Right hindlimb (tissue), 1 donor: ENCODE measurements at places on chromosomes 7 and 10.
A peak's percentile ranks its signal among the peaks of the same experiment; 100 is the strongest.

GRCh38 chr10:51879238-51879637 is 179.8 kb upstream of the CSTF2T start:
- DNase-seq = peak; percentile 26

GRCh38 chr10:33697016-33697415 is 362.5 kb upstream of the NRP1 start:
- no peak for DNase-seq

DNA sequence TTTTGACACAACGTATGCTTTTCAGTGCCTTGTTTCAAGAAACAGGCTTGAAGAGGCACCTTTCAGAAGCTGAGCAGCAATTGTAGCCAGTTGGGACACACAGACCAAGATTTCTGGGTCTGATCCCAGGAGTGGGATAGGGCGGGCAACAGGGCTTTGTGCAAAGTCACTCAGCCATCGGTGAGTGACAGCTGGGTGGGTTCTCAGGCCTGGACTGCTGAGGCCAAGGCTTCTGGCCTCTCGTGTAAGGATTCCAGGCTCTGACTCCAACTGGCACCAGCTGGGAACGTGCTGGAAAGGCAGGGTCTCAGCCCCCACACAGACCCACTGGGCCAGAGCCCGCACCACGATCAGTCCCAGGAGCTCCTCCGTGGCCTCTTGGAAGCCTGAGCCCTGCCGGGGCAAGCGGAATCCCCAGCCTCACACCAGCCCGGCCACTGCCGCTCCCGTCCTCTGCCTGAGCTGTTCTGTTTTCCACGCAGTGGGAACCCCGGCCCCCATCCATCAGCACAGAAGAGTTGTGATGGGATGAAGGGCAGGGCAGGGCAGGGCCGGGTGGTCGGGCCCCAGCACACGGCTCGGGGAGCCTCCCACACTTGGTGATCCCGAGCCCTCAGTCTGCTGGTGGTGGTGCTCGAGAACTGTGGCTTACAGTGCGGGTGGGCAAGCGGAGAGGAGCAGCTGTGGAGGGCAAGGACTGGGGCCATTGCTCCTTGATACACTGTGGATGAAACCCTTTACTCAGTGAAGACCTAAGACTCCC is 46.8 kb downstream of the VIPR2 start:
- no peak for DNase-seq

DNA sequence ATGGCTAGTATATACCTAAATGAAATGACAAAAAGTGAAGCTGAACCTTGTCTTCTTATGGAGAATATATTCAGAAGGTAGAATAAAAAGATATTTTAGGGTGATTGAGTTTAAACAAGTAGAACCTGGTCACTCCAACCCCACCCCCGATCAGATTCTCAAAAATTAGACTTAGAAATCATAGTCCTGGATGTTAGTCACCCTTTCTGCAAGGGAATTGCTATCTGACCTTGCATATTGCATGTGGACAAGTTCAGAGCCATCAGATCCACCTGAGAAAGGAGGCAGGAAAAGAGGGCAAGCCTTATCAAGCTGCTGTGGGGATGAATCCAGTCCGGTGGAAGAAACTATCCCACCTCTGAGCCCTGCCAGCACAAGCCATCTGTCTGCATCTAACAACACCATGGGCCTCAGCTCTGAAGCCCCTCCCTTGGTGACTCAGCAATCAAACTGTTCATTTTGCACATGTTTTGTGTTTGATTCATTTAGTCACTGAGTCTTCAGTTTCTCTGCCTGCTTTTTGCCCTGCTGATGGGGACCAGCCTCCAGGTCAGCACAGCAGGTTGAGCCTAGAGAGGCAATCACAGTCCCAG is 727.3 kb downstream of the AUTS2 start:
- DNase-seq = peak; percentile 37

DNA sequence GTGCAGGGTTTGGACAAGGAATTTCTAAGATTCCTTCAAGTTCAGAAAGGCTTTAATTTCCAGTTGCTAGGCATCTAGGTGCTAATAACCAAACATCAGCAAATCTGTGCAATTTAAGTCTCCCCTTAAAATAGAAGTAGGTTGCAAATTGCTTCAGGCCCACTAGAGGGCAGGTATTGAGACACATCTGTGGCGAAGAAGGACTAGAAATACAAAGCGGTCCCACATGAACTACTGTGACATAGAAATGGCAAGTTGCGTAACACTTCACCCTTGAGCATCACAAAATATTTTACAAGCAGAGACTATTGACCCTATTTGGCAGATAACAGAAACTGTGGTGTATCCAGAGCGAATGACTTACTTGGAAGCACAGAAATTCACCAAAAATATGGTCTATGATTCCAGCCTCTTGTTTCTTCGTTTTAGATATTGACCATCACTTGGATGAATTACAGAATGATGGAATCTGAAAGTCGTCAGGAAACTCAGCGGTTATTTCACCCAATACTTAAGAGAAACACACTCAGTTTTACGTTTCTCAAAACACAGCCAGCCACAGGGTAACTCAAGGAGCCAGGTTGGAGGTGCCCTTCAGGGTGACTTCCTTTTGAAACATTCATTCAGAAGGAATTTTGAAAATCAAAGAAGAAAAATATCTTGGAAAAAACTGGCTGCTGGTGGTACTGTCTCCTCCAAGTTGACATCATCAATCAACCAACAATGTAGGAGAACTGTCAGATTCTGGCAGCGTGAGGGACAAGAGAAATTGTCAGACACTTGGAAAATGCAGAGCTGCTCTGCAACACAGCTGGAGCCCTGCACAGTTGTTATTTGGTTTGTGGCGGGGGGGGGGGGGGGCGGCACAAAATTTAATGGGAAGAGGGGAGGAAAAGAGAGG is 256.3 kb upstream of the MINDY3 start:
- DNase-seq = no peak

DNA sequence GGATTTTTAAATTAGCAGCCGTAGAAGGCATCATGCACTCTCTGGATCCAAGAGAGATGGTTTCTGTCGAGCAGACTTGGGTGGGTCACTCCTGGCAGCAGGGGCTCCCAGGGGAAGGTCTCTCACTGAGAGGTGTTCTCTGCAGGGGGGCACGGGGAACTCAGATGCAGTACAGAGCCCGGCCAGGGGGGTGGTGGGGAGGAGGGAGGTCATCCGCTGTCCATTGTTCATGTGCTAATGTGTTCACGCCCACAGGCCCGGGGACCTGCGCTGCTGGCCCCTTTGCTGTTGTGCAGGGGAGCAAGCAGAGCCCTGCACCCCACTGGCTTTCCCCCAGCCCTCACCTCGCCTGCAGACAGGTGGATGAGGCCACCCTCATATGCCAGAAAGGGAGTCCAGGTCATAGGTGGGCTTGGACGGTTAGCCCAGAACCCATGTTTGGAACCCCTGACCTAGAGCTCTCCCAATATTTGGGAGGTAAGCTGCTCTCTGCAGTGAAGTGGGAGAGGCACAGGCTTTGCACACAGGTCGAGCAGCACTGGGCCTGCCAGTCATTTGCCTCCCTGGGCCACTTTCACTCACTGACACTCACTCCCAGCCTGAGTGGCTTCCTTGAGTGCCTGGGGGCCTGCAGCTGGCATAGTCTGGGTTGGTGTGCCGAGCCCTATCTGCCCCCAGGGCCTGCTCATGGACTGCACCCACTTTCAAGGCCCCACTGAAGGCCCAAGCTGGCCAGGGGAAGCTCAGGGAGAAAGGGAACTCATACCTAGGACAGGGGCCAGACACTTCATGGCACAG is 12.6 kb upstream of the TBRG4 start:
- no peak for DNase-seq

GRCh38 chr10:92011560-92012214 is 88.1 kb downstream of the BTAF1 start:
- DNase-seq = no peak

GRCh38 chr7:96521068-96521894 is 188.4 kb downstream of the SEM1 start:
- DNase-seq = peak; percentile 72

DNA sequence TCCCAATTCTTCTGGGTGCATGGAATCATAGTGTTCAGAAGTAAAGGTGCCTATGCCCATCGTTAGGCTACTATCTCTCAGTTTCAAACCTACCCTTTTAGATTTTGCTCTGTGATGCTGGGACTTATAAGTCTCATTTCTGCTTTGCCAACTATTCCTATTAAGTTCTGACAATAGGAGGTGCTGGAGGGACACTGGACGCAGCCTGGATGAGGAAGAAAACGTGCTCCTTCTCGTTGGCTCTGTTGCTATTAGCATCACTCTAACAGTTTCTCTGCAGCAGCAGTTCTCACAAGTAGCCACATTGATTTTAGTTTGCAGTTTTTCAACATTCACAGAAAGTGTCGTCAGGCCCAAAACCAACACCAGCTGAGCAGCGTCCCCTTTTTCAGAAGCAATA is 72.4 kb downstream of the ABCC2 start:
- DNase-seq = peak; percentile 38

DNA sequence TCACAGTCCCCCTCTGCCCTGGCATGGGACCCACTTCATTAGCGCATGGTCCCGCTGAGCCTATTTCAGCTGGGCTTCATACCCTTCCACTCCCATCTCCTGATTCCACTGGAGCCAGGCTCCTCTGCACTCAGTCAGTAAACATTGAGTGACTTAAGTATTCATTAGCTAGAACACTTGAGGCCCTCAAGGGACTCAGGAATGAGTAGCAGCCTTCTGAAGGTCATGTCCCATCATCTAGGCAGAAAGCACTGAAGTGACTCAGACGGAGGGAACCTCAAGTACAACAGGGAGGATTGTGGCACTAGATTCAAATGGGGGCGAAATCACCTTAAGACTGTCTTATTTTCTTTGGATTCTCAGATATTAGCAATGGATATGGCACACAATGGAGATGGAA is 186.6 kb upstream of the INHBA start:
- no peak for DNase-seq

DNA sequence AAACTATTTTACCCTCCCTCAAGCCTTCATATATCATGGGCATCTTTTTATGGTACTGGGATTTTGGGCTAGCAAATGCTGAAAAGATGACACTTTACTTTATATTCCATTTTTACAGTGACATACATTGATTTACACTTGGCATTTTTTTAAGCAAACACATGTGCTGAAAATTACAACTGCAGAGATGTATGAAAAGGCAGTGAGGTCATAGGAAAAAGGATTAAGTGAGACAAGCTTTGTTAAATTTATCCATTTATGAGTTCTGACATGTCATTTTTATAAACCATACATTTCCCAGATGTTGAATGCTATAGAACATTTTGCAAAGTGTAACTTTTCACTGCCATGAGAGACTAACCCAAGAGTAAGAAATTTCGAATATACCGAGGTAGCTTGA is 68.8 kb upstream of the RSU1 start:
- DNase-seq = no peak

GRCh38 chr7:42877862-42878261 is 34.0 kb downstream of the C7orf25 start:
- no peak for DNase-seq

DNA sequence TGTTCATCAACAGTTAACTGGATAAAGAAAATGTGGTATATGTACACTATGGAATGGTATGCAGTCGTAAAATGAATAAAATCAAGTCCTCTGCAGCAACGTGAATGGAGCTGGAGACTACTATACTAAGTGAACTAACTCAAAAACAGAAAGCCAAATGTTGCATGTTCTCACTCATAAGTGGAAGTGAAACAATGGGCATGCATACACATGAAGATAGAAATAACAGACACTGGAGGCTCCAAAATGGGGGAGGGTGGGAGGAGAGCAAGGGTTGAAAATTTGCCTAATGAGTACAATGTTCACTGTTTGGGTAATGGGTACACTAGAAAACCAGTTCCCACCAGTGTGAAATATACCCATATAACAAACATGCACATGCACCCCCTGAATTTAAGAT is 179.5 kb downstream of the ZWINT start:
- no peak for DNase-seq

DNA sequence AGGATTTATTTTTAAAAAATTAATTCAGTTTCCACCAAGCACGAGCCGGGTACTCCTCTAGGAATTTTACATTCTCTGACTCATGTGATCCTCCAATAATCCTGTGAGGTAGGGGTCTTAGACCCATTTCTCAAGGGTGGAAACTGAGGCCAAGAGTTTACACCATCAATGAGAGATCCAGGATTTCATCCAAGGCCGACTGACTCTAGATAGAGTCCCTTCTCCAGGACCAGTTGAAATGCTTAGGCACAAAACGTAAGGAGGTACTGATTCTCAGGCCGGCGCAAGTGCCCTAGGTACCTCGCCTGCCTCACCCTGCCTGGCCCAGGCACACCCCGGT is 95.7 kb upstream of the DUSP5 start:
- DNase-seq = no peak

DNA sequence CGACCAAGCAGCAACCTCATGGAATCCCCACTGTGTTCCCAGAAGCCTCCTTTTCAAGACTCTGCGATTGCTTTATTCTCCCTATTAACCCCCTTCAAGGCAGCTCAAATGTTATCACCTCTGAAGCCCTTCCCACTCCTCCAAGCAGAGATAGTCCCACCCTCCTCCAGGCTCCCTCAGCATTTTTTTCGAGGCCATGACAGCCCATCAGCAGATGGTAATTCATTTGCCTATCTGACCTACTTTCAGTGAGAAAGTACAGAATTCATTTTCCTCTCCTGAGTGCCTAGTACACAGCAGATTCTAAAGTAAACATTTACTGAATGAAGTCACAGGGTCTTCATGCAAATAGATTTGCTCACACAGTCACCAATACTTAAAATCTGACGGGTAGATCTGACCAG is 47.8 kb downstream of the HERPUD2 start:
- DNase-seq = no peak

DNA sequence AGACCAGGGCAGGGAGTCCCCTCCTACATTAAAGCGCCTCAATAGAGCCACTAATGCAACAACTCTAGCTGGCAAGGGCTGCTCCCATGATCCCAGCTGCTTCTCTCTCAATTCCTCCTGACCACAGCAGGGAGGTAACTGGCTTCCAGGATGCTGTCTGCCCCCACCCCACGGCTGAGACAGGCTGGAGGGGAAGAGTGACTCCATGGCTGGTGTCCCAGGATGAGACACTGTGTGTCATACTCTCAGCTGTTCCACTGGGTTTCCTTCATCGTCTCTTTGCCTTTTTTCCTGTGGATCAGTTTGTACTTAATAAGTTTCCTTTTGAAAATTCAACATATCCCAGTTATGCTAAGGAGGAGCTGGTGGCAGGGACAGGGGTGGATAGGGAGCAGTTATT is 27.7 kb upstream of the MYH16 start:
- no peak for DNase-seq

DNA sequence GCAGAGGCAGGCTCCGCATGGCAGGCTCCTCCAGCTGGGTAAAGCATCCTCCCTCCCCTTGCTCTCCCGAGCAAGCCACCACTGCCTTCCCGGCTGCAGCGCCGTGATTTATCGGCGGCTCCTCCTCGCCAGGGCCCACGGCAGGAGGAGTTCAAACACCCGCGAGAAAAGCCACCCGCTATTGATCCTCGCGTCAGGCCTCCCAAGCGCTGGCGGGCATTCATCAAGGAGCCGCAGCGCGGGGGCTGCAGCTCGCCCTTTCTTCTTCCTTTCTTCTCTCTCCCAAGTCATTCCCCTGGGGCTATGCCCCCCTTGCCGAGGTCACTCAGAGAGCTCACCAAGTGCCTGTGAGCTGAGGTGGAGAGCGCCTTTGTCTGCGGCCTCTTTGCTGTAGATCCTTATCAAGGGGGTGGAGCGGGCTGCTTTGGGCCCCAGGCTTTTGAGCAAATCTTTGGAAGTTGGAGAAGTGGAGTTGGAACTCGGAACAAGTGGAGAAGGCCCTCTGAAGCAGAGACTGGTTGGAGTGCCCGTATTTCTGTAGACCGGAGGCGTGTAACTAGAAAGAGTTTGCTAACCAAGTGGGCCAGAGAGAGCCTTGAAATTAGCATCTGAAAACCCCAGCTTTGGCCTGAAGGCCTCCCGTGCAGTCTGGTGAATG is 107.2 kb upstream of the PPIF start:
- no peak for DNase-seq

GRCh38 chr7:133126422-133126821 is 44.5 kb upstream of the CHCHD3 start:
- DNase-seq = no peak

- DNase-seq = no peak
Observed at GRCh38 chr10:9068003-9068402, 1013.5 kb downstream of the GATA3 start.
